ENCODE measurements at places on chromosomes 4 and X.

DNA sequence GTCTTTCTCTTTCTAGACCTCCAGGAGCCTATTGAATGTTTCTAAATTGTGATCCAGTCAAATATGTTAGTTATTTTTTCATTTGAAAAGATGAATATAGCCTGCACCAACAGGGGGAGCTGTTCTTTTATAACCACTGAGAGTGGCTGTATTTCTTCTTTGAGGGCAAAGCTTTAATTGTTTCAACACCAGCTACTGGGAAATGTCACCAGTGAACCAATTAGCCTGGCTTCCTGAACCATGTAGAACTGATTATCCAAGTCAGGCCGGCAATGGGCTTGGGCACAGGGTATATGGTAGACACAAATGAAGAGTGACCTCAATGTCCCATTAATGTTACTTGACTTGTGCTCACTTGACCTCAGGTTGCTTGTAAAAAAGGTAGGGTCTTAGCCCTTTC, 4.8 kb upstream of the DAPP1 start:
- peak; percentile 55 for DNase-seq

- DNase-seq = no peak
These were observed 61.9 kb upstream of the ZCCHC13 start for GRCh38 chrX:74242050-74242449.

DNA sequence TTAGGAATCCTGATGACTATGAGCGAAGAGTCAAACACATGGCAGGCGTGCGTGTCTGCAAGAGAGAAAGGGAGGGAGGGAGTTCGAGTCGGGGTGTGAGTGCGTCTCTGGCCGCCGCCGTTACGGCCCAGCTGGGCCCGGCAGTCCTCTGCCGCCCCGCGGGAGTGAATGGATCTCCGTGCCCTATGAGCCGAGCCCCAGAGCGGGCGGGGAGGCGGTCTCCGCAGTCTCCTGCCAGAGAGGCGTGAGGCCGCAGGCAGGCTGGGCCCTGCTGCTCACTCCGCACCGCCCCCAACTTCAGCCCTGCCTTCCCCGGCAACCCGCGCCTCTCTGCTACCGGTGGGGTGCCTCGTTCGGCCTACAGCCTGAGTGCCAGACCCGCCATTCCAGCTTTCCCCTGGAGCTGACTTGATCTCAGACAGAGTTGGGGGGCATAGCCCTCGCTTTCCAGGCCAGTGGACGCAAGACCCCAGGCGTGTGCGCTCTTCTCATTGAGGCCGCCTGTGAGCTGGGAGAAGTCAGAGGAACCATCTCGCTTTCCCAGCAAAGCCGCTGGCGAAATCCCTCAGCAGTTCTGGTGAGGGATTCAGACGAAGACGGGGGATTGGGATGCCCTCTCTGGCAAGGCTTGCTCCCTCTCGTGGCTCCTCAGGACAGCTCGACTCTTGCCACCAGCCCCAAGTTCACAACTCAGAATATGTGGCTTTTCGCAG, 1.4 kb downstream of the SLC16A2 start:
- DNase-seq = no peak

GRCh38 chr4:87055311-87055710, 120.5 kb downstream of the AFF1 start:
- no peak for DNase-seq

DNA sequence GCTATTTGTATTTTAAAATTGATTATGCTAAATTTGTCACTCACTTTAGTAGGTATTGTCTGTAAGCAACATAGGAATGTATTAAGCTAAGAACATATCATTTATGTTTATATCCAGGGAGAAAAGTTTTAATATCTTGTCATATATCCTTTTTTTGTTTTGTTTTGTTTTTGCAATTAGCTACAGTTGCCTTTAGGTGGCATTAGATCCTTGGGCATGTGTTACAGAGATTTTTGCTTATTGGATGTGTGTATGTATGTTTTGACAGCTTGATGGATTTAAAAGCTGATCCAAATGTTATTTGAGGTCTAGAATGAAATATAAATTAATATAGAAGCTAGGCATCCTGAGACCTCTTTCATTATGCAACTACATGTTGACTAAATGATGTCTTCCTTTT, 36.1 kb upstream of the OTUD4 start:
- peak; percentile 23 for DNase-seq

GRCh38 chrX:120823556-120823955, 52.1 kb downstream of the CT47B1 start:
- no peak for DNase-seq

DNA sequence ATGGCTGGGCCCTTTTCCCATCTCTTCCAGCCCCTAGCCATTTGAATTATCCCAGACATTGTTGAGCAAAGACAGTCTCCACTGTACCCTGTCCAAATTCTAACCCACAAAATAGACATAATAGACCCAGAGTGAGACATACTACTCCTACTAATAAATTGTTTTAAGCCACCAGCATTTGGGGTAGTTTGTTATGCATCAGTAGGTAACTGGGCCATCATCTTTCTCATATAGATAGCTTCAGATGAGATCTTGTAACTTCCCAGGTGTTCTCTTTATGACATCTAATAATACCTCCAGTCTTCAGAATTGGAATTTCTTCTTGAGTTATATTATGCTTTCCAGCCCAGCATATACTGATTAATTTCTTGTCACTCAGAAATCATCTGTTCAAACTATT, 117.2 kb upstream of the OTUD4 start:
- no peak for DNase-seq

DNA sequence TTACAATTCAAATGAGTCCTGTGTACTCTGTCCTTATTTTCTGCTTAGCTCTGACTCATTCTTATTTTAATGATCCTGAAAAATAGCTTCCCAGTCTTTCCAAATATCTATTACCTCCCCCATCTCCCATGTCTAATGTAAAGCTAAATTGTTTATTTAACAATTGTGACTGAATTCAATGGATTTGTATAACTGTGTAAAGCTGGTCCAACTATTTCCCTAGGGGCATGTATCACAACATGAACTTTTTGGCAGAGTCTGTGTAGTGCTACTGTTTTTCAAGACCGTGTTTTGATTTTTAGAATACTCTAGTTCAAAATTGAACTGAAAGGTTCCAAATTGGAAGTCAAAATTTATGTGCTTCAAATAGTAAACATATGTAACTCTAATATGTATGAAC, 67.8 kb downstream of the SPCS3 start:
- no peak for DNase-seq

DNA sequence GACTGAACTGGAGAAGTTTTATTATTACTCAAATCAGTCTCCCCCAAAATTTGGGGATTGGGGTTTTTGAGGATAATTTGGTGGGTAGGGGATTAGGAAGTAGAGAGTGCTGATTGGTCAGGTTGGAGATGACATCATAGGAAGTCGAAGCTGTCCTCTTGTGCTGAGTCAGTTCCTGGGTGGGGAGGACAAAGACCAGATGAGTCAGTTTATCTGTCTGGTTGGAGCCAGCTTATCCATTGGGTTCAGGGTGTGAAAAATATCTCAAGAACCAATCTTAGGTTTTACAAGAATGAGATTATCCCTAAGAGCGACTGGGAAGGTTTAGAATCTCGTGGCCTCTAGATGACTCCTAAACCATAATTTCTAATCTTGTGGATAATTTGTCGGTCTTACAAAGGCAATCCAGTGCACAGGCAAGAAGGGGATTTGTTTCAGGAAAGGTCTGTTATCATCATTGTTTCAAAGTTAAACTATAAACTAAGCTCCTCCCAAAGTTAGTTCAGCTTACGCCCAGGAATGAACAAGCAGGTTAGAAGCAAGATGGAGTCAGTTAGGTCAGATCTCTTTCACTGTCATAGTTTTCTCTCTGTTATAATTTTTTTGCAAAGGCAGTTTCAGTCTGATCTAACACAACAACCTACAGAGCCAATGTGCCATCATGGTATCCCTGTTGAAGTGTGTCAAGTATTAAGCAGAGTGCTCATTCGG, 274.5 kb downstream of the SLC7A11 start:
- DNase-seq = peak; percentile 15

- no peak for DNase-seq
These were observed 484.2 kb downstream of the BCOR start for GRCh38 chrX:39613482-39613995.

DNA sequence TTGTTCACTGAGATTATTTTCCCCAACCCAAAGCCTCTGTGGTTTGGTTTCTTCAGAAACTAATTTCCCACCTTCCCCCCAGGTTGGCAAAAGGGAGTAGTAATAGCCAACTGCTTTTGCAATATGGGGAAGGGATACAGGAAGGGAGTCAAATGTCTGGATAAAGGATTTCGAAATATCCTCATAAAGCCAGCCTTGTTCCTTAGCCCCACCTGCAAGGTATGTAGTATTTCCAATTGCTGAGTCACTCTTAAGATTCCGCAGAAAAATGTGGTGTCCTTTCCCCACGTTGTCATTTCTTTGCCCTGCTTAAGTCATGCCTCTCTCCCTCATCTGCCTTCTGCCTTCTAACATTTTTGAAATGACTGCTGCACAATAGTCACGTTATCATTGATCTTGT, 138.8 kb upstream of the DCAF8L1 start:
- DNase-seq = no peak
